ENCODE measurements at places on chromosomes 3 and 15. TPM values are rescaled to one million over a fixed set of nuclear protein-coding genes. Genes with fewer than 3 reads are reported as not detected.

- H3K27me3 ChIP-seq: no peaks in the 10 kb centered on the region
- no peaks in the 10 kb centered on the region for H3K36me3 ChIP-seq
- no peak overlapping the region for H3K4me3 ChIP-seq
- H3K4me1 ChIP-seq: no peaks in the 10 kb centered on the region
- no peak overlapping the region for H3K27ac ChIP-seq
Measured at GRCh38 chr3:23710555-23710954, 95.2 kb upstream of the UBE2E1 start.

DNA sequence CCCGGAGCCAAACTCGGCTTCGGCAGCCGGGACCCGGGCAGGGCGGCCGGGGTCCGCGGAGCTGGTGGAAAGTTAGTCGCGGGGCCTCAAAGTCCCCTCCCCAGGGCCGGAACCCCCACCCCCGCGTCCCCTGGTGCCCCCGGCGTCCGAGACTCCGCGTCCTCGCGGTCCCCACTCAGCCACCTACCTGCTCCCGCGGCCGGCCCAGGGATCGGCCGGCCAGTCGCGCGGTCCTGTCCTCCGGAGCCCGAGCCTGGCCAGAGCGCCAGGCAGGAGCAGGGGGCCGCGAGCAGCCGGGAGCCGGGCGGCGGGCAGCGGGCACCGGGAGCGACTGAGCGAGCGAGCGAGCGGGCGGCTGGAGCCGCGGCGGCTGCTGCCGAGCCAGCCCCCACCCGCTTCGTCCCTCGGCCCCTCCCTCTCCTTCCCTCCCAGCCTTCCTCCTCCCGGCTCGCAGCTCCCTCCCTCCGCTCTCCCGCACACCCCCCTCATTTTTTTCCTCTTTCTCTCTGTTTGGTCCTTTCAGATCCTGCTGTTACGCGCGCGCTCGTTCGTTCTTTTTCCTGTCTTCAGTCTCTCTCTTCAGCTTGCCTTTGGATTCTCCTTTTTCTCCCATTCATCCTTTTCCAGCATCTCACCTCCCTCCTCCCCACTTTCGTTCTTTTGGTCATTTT is at the start of gene MEGF11:
TSS of gene MEGF11 (minus strand) at position 333 of the 671 bp plus-strand sequence. CDS start 125,347 bp downstream, outside the sequence.
- peak; percentile 27 for DNase-seq
- peak within 1 kb of the TSS; percentile 22 for H3K4me3 ChIP-seq
- H3K36me3 ChIP-seq: no peaks in the 10 kb centered on the region
- no peak within 1 kb of the TSS for H3K27ac ChIP-seq

- H3K27ac ChIP-seq: no peak overlapping the region
- no peaks in the 10 kb centered on the region for H3K36me3 ChIP-seq
- H3K27me3 ChIP-seq: peaks cover 30% of the 10 kb centered on the region
- H3K4me3 ChIP-seq: no peak overlapping the region
- H3K4me1 ChIP-seq: peaks cover 12% of the 10 kb centered on the region
Measured at GRCh38 chr3:42262525-42262924, 3.5 kb downstream of the CCK start.

The CD200 gene
- total RNA-seq: 15.6 TPM

- DNase-seq: peak; percentile 20
- no peaks in the 10 kb centered on the region for H3K27me3 ChIP-seq
- H3K4me1 ChIP-seq: no peaks in the 10 kb centered on the region
- no peaks in the 10 kb centered on the region for H3K36me3 ChIP-seq
Measured at GRCh38 chr3:61239871-61240270, 11.4 kb downstream of the FHIT start.

GRCh38 chr3:126706631-126707030 is 2.6 kb downstream of the CHCHD6 start:
- H3K27ac ChIP-seq: no peak overlapping the region
- H3K4me1 ChIP-seq: no peaks in the 10 kb centered on the region
- H3K36me3 ChIP-seq: no peaks in the 10 kb centered on the region
- no peaks in the 10 kb centered on the region for H3K27me3 ChIP-seq

GRCh38 chr3:89395456-89395855 is 288.0 kb downstream of the EPHA3 start:
- H3K4me3 ChIP-seq: no peak overlapping the region
- no peak for DNase-seq
- H3K36me3 ChIP-seq: no peaks in the 10 kb centered on the region
- H3K4me1 ChIP-seq: no peaks in the 10 kb centered on the region
- no peak overlapping the region for H3K27ac ChIP-seq

DNA sequence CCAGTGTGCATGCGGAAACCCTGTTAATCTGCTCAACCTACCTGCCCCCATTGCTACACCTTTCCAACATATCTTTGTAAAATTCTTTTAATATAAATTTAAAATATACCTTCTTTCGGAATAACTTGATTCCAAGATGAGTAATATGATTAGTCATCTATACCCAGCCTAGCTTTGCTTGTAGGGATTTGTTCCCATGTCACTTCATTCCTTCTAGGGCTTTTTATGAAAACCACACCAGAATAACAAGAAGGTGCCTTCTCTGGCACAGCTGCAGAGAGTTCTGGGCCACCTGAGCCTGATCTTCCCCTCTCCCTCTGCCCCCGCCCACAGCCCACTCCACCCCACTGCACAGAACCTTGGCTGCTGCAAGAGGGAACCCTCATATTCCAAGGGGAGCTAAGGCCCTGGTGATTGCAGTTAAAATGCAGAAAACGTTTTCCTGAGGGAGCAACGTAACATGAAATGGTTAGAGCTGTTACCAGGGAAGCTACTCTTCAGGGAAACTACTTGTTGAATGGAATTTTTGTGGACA is 38.6 kb upstream of the HACD2 start:
- H3K27ac ChIP-seq: peak overlapping the region; percentile 82
- no peak for DNase-seq
- H3K27me3 ChIP-seq: no peaks in the 10 kb centered on the region
- H3K4me1 ChIP-seq: no peaks in the 10 kb centered on the region

The LSAMP gene
- 0.26 TPM for total RNA-seq

The ZMYND10 gene
- 1.5 TPM for total RNA-seq

GRCh38 chr3:123365450-123366143 is 83.3 kb downstream of the ADCY5 start:
- H3K4me3 ChIP-seq: no peak overlapping the region
- H3K27me3 ChIP-seq: no peaks in the 10 kb centered on the region
- H3K36me3 ChIP-seq: no peaks in the 10 kb centered on the region
- no peak overlapping the region for H3K27ac ChIP-seq

GRCh38 chr15:41511331-41511898 is 2.2 kb downstream of the LTK start:
- no peak overlapping the region for H3K27ac ChIP-seq
- no peaks in the 10 kb centered on the region for H3K36me3 ChIP-seq
- DNase-seq: no peak
- H3K27me3 ChIP-seq: peaks cover 14% of the 10 kb centered on the region
- H3K4me3 ChIP-seq: no peak overlapping the region

DNA sequence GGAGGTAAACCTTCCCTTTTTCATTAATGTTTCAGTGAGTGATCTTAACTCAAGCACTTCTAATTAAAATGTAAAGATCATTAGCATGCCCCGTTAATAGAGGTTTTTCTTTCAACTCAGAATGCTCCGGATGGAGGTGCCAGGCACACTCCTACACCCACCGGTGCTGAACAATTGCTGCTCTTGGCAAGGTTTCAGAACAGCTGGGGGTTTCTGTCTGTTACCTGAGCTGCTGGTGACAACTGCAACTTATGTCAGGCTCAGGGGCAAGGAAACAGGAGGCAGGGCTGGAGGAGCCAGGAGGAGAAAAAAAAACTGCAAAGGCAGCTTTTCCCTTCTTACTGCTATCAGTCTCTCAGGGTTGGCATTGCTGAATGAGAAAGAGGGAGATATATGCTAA is 250.1 kb downstream of the DIPK2A start:
- DNase-seq: no peak
- no peaks in the 10 kb centered on the region for H3K4me1 ChIP-seq
- H3K27ac ChIP-seq: no peak overlapping the region

GRCh38 chr3:10397879-10398278 is 77.0 kb upstream of the SEC13 start:
- H3K4me1 ChIP-seq: no peaks in the 10 kb centered on the region
- H3K36me3 ChIP-seq: no peaks in the 10 kb centered on the region
- no peak overlapping the region for H3K4me3 ChIP-seq

GRCh38 chr3:182261041-182261440 is 532.3 kb upstream of the ATP11B start:
- no peaks in the 10 kb centered on the region for H3K36me3 ChIP-seq
- no peak overlapping the region for H3K4me3 ChIP-seq
- H3K27me3 ChIP-seq: no peaks in the 10 kb centered on the region
- DNase-seq: no peak
- no peak overlapping the region for H3K27ac ChIP-seq

DNA sequence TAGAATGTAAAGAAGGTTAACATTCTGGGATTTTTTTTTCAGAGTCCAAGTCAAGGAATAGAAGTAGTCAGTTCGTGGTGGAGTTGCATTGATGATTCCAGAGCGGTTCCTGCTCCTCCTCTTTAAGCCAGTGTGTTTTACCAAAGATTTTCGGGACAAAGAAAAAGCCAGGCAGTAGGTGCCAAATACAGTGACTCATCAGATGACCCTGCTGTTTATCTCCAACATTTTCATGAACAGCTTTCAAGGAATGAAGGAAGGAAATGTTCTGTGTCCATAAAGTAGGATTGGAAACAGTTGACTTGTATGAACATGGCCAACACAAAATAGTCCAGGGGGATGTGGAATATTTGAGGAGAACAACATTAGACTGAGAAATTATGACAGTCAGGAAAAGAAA is 142.4 kb upstream of the TMC3 start:
- no peak overlapping the region for H3K27ac ChIP-seq
- no peak for DNase-seq
- H3K4me3 ChIP-seq: no peak overlapping the region

DNA sequence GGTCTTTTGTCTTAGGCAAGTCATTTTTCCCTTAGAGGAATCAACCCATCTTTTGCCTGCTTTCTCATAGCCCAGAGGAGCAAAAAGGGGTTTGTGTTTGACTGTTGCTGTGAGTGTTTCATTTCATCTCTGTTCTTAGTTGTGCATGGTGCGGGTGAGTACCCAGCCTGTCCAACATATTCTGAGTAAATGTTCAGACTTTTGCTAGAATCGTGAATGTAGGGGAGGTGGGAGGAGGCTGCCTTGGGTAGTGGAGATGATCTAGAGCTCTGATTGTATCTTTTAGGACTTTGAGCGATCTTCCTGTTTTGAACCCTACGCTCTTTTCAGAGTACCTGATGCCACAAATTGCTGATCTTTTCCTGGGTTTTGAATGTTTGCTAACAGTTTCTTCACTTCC is 123.1 kb downstream of the ZNF609 start:
- no peaks in the 10 kb centered on the region for H3K27me3 ChIP-seq
- no peaks in the 10 kb centered on the region for H3K36me3 ChIP-seq
- DNase-seq: no peak

- no peaks in the 10 kb centered on the region for H3K36me3 ChIP-seq
- no peaks in the 10 kb centered on the region for H3K4me1 ChIP-seq
- DNase-seq: no peak
Measured at GRCh38 chr3:39529577-39529976, 62.1 kb downstream of the MOBP start.

The SGO1 gene
- total RNA-seq: not detected

The SLC2A2 gene
- total RNA-seq: not detected

The ZPLD1 gene
- not detected for total RNA-seq

GRCh38 chr15:25089577-25089976 is 134.8 kb downstream of the SNRPN start:
- no peaks in the 10 kb centered on the region for H3K36me3 ChIP-seq
- no peaks in the 10 kb centered on the region for H3K4me1 ChIP-seq
- no peak overlapping the region for H3K4me3 ChIP-seq
- DNase-seq: no peak

- no peaks in the 10 kb centered on the region for H3K27me3 ChIP-seq
- no peak overlapping the region for H3K27ac ChIP-seq
- no peaks in the 10 kb centered on the region for H3K36me3 ChIP-seq
- no peaks in the 10 kb centered on the region for H3K4me1 ChIP-seq
Measured at GRCh38 chr3:45931496-45931895, 11.8 kb upstream of the CXCR6 start.

DNA sequence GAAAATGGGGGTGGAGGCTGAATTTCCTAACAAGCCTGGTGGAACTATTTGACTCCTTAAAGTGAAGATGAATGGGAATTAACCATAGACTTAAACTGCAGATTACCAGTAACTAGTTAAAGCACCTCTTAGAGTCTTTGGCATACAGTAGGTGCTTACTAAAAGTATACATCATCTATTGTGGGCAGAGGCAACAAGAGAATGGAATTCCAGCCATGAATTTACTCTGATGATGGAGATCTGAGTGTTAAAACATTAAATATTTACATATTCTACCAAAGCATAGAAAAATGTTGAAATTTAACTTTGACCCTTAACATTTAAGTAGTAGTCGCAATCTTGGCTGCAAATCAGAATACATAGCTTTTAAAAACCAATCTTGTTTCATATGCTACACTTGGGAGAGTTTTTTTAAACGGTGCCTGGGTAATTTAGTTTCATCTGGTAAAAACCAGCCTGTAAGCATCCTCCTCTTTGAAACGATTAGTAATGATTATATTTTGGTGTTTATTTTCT is 5.2 kb downstream of the UBA5 start:
- DNase-seq: no peak
- H3K27me3 ChIP-seq: no peaks in the 10 kb centered on the region
- no peak overlapping the region for H3K4me3 ChIP-seq

DNA sequence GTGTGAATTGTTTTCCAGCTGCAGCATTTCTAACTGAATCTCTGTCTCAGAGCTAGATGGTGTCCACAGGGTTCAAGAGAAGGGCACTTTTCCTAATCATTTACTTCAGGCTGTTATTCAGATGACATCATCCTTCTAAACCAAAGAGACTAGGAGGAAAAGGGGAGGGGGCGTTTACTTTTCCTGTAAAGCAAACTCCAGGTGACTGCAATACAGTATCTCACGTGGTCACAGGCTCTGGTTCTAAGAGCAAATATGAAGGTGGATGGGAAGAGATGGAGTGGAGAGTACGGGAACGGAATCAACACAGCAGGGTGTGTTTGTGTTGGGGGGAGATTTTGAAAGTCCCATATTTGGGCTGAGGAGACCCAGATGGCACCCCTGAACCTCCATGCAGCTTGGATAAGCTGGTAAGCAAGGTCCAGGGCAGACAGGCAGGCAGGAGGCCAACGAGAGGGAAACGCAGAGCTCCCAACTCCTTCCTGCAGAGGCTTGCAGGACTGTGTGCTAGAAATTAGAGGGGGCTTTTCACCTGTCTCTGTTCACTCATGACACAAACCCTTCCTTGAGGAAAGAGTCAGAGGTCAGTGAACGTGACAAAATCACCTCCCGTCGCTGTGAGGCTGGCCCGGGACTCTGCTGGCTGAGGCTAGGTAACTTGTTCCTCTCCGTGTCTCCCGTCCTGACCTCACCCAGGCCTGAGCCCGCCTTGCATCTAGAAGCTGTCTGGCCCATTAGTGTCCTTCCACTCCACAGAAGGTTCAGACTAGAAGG is 151.2 kb downstream of the OPA1 start:
- H3K27me3 ChIP-seq: no peaks in the 10 kb centered on the region
- DNase-seq: no peak
- H3K36me3 ChIP-seq: no peaks in the 10 kb centered on the region
- no peak overlapping the region for H3K4me3 ChIP-seq
- no peak overlapping the region for H3K27ac ChIP-seq

DNA sequence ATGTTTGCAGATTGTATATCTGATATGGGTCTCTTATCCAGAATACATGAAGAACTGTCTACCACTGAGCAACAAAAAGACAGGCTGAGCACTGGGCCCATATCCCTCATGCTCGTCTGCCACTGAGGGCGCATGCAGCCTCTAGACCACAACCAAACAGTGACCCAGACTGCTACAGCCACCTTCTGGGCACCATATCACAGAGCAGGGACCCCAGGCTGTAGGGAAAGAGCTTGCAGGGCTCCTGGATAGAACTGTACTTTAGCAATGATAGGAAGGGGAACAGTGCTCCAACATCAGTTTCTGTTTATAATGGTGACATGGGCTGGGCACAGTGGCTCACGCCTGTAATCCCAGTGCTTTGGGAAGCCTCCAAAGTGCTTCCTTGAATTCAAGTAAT is 40.2 kb upstream of the TMEM87A start:
- H3K27me3 ChIP-seq: no peaks in the 10 kb centered on the region
- no peaks in the 10 kb centered on the region for H3K4me1 ChIP-seq
- H3K36me3 ChIP-seq: no peaks in the 10 kb centered on the region
- no peak overlapping the region for H3K4me3 ChIP-seq

Measured in uterus (tissue), 4 donors.